ENCODE measurements at places on chromosomes 16 and 17.
A peak's percentile ranks its signal among the peaks of the same experiment; 100 is the strongest.

DNA sequence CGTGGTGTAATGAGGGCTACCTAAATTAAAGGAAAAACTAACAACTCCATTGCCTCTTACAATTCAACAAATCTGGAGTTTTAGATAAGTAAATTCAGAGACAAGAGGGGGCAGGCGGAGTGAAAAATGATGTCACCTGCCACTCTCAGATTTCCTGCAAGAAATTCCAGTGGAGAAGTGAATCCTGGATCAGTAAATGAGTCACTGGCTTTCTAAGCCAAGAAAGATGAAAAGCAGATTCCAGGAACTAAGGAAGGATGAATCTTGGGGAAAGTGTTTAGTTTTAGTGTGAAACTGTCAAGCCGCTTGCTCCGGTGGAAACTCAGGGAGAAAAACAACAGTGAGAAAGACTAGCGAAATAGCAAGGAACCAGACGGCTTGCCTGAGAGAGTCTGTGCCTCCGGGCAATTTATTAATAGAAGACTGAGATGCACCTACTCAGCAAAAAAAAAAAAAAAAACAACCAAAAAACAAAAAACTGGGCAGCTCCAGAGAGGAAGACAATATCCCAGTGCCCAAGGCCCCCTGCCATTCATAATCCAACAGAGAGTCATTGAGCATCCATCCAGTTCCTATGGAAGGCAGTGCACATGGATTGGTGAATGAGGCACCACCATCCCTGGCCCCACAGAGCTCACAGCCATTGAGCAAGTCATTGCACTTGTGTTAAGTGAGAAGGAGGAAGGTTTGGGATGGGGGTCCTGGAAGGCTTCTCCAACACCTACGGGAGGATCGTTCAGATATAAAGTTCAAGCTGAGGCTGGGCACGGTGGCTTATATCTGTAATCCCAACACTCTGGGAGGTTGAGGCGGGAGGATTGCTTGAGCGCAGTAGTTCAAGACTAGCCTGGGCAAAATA is 12.1 kb upstream of the RIPOR1 start:
- no peak for DNase-seq

DNA sequence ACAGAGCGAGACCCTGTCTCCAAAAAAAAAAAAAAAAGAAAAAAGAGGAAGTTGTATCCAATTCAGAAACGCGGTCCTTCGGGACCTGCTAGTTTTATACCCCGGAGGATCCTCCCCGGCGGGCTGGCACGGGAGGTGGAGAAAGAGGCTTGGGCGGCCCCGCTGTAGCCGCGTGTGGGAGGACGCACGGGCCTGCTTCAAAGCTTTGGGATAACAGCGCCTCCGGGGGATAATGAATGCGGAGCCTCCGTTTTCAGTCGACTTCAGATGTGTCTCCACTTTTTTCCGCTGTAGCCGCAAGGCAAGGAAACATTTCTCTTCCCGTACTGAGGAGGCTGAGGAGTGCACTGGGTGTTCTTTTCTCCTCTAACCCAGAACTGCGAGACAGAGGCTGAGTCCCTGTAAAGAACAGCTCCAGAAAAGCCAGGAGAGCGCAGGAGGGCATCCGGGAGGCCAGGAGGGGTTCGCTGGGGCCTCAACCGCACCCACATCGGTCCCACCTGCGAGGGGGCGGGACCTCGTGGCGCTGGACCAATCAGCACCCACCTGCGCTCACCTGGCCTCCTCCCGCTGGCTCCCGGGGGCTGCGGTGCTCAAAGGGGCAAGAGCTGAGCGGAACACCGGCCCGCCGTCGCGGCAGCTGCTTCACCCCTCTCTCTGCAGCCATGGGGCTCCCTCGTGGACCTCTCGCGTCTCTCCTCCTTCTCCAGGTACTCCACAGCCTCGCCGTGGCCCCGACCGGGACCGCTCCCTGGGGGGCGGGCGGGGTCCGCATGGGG is at the start of gene CDH3:
CDH3 (plus strand) TSS at position 596 of the 779 bp plus-strand sequence; CDS start at position 666, 70 bp downstream.
- DNase-seq, result no peak

- DNase-seq, result no peak
These were observed 96.6 kb downstream of the METRNL start for GRCh38 chr17:83175822-83176622.

DNA sequence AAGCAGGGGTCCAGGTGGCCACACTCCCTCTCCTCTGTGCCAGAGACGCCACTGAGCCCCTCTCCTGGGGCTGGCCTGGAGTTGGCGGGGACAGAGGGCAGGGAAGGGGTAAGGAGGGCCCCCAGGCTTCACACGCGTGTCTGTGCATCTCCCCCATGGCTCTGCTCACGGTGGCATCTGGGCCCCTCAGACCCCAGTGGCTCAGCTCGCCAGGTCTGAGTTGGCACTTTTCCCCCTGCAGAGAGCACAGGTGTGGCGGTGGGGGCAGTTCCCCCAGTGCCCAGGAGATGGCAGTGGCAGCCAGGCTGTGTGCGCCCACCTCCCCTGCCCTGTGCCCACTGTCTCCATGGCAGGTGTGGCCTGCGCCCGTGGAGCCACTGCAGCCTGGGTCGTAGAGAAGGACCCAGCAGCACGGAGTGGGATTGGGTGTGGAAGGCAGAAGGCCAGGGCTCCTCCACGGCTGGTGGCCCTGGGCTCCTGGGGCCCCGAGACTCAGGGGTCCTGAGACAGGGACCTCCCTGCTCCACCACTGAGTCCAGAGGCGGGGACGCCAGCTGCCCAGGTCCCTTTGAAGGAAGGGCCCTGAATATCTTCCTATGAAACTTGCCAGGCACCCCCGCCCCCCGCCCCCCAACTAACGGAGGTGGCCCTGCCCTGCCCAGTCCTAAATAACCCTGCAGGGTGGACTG is 4.3 kb upstream of the APRT start:
- peak; percentile 40 for DNase-seq

- DNase-seq, result no peak
These were observed 771 bp downstream of the MSRB1 start for GRCh38 chr16:1942047-1942809.

DNA sequence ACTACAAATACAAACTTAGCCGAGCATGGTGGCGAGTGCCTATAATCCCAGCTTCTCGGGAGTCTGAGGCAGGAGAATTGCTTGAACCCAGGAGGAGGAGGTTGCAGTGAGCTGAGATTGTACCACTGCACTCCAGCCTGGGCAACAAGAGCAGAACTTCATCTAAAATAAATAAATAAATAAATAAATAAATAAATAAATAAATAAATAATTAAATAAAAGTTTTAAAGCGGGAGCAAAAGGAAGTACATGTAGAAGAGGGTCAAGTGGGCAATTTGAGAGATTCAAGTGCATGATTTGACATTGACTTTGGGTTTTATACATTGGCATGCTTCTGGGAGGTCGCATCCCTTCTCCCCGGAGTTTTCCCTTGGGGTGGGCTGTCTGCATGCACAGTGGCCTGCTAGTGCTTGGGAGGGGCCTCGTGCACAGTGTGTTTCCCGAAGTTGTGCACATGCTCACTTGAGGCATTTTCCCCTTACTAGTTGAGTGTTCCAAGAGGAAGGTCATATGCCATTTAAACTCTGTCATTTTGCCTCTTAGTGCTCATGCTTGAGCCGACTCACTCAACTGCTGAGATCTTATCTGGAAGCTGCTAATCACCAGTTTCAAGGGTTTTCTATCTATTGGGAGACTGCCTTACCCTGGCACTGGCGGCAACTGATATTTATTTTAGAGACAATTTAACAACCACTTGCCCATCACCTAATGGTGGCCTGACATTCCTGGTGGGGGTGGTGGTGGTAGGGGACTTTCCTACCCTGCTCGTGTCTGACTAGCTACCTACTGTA is 193.2 kb upstream of the MPHOSPH6 start:
- DNase-seq, result no peak

DNA sequence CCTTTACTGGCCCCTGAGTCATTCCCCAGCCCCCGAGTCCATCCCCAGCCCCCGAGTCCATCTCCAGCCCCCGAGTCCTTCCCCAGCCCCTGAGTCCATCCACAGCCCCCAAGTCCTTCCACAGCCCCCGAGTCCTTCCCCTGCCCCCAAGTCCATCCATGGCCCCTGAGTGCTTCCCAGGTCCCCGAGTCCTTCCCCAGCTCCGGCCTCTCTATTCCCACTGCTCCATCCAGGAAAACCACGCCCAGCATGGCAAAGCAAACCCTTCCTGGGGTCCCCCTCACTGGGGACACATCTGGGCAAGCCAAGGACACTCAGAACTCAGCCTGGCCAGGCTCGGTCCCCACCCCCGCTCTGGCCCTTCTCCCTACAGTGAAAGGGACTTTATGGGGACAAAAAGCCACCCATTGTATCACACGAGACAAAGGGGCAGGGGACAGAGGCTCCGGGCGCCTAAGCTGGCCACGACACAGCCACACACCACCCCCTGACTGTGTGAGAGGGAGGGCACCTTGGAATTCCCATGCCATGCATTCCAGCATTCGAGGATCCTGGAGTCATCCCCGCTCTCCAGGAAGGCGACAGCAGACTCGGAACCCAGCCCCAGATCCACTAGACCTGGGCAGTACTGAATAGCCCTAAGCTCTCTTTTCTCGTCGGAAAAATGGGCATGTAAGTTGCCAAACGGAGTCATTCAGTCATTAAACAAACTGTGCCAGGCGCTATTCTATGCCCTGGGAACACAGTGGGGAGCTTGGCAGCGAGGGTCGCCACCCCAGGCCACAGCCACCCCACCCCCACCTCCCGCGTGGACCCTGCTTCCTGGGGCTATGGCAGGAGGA is 14.0 kb downstream of the PLLP start:
- DNase-seq, result no peak

DNA sequence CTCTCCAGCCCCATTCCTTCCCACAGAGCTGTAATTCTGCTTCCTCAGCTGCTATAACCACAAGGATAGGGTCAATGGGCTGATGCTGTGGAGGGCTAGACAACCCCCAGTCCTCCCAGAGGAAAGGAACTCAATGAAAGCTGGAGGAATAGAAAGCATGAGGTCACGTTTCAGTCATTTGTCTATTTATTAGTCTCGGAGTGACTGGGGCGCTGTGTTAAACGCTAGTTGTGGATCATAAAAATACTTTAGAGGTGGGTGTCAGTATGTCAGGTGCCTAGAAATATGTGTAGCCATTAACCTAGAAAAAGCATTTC is 787 bp upstream of the CCL3L1 start:
- no peak for DNase-seq

DNA sequence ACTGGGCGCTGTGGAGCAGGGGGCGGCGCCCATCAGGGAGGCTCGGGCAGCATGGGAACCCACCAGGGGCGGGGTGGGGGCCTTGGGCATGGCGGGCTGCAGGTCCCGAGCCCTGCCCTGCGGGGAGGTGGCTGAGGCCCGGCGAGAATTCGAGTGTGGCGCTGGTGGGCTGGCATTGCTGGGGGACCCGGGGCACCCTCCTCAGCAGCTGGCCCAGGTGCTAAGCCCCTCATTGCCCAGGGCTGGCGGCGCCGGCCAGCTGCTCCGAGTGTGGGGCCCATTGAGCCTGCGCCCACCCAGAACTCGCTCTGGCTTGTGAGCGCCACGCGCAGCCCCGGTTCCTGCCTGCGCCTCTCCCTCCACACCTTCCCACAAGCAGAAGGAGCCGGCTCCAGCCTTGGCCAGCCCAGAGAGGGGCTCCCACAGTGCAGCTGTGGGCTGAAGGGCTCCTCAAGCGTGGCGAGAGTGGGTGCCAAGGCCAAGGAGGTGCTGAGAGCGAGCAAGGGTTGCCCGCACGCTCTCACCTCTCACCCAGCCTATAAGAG is 5.9 kb downstream of the ALDH3A2 start:
- no peak for DNase-seq

DNA sequence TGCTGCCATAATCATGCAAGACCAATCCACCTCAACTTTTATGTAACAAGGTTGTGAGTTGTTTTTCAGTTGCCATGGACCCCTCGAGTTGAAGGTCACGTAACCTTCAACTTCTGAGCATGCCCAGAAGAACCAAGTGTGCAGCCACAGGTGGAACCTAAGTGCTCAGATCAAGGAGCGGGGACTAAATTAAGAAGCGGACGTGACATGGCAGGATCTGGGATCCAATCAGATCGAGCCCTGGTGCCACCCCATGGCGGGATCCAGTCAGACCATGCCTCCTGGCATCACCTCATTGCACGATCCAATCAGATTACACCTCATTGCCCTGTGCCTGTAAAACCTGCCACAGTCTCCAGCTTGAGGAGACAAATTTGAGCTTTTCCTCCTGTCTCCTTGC is 204.5 kb upstream of the CDH5 start:
- DNase-seq, result no peak

DNA sequence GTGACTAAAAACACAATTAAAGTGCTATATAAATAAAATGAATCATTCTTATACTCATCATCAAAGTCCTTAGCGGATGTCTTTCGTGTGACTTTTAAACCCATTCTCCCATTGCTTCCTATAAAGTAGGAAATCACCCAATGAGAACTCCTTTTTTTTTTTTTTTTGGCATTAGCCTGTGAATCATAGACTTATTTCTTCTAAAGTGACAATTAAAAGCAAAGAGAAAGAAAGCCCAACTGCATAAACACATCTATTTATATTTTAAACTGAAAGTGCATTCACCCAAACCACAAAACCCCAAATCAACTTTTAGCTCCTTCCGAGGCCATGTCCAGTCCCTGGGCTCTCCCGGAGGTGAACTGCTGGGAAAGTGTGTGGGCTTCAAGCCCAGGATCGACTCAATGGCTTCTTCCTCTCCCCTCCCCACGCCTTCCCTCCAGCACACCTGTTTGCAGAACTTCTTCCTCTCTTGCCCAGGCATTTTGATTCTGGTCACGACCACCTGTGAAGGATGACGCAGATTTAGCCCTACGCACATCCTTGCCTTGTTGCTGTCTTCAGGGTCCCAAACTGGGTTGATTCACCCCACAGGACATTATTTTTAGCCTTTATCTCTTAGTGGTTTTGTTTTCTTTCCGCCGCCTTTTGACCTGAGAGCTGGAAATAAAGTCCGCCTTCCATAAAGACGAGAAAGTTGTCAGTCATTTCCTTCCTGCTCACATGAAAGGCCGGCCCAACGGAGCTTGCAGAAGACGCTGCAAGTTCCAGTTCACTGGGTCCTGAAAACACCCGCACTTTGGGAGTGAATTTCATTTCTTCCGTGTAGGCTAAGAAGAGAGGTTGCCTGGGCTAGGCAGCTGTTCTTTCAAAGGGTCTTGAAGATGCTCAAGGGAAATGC is 166.8 kb downstream of the MAP2K6 start:
- no peak for DNase-seq

GRCh38 chr17:76543826-76544545 is 4.1 kb downstream of the PRCD start:
- DNase-seq, result no peak

DNA sequence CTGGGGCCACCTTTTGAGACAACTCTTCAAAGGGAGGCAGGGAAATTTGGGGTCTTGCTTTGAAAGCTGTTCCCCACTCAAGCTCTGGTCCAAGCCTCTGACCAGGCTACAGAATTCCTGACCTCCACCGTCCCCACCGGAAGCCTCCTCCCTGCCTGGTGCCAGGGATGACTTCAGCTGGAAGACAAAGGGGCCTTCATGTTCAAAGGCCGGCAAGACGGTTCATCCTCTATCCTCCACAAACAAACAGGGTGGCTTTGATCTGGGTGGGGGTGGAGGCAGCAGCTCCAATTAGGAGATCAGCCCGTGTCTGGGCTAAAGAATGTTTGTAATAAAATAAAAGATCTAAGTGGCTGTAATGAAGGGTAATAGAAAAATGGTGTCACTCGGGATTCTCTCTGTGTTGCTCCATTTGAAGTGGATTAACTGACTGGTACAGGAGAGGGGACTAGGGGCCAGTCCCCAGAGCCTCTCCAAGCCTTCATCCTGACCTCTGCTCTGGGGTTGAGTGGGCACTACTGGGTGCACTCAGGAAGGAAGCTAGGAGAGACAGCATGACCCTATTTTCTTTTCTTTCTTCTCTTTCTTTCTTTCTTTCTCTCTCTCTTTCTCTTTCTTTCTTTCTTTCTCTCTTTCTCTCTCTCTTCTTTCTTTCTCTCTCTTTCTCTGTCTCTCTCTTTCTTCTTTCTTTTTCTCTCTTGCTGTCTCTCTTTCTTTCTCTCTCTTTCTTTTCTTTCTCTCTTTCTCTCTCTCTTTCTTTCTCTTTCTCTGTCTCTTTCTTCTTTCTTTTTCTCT is 27.5 kb upstream of the NKD1 start:
- DNase-seq, result no peak
